ENCODE measurements at places on chromosomes 6 and 20. TPM values are rescaled to one million over a fixed set of nuclear protein-coding genes. Genes with fewer than 3 reads are reported as not detected.

Gene BANF2
- not detected for polyA plus RNA-seq

Gene GPR6
- polyA plus RNA-seq: not detected

Gene ZC3H12D
- polyA plus RNA-seq: 9.2 TPM

Gene SRXN1
- polyA plus RNA-seq: 35.6 TPM

Gene ESR1
- polyA plus RNA-seq: under 0.01 TPM

Gene DUSP15
- polyA plus RNA-seq: not detected

Gene TEAD3
- polyA plus RNA-seq: 25.2 TPM
